Stimulated activated CD8-positive, alpha-beta memory T cell treated with anti-CD3 and anti-CD28 coated beads, Interleukin-2, amount 100 ng/mL, for 1 hour (primary cell): ENCODE measurements at places on chromosomes 7 and 10.

GRCh38 chr10:57706576-57707299 lies 561.0 kb downstream of the IPMK start:
- DNase-seq: no peak

DNA sequence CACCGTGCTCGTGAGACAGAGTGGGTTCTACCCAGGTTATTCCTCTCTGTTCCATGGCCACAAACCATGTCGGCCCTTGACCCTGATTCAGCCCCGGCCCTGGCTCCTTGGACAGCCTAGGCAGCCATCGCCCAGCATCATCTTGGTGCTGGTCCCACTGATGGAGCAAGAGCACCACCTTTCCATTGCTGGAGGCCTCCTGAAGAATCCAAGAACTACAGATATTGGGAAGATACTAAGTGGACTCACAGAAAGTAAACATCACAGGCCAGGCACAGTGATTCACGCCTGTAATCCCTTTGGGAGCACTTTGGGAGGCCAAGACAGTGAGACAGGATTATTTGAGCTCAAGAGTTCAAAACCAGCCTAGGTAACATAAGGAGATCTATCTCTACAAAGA lies 125.1 kb downstream of the NT5C2 start:
- DNase-seq: no peak

DNA sequence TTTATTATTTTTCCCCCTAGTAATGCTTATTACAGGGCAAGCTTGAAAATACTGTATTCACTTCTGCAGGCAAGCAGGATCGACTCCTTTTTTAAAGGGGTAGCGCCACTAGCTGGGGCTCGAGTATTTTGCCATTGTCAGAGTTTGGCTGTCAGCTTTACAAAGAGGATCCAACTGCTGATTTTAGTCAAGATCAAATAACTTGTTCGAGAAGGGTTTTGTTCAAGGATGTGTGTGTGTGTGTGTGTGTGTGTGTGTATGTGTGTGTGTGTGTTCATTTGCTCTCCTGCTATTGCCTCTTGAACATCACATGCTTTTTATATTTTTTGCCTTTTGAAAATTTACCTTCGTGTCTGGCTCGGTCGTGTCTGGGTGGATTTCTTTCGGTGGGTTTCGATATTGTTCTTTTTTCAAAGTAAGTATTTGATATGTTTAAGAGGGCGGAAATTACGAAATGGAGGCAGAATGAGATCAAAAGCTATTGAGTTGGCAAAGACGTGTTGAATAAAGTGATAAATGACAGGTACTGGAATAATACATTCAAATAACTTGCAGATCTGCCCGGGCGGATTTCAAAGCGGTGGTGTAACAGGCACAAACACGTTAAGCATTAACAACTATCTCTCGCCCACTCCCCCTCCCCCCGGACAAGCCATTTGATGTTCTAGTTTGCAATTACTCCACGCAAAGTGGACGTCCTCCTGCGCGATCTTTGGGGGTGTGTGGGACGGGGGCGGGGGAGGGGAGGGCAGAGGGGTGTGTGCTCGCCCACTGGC lies 1.1 kb downstream of the ARID5B start:
- DNase-seq: no peak

GRCh38 chr7:96400001-96400400 lies 78.1 kb upstream of the SLC25A13 start:
- no peak for DNase-seq

GRCh38 chr7:132412435-132412834 lies 163.8 kb downstream of the PLXNA4 start:
- no peak for DNase-seq
